ENCODE measurements at places on chromosomes 1 and 21.

GRCh38 chr1:240122639-240123613 lies 31.2 kb downstream of the FMN2 start:
- DNase-seq, result no peak

- no peak for DNase-seq
Observed at GRCh38 chr1:103788377-103788776, 38.7 kb downstream of the AMY1C start.

DNA sequence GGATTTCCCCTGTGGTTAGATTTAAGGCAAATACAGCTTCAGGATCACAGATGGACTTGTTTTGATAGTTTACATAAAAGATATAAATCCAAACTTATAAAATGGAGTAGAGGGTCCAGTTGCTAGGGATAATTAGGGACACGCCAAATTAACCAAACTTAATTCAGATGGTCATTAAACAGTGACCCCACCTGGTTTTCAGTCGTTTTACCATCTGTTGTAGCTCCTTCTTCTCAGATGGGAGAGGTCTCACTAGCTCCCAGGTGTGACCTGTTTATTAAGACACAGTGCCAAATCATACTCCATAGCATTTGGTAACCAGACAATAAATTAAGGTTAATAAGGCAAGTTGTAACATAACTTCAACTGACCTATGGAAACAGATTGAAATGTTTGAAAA lies 8.1 kb upstream of the GADD45A start:
- DNase-seq, result no peak

- DNase-seq, result no peak
Observed at GRCh38 chr1:151858030-151858746, 4.7 kb upstream of the THEM5 start.

- no peak for DNase-seq
Observed at GRCh38 chr21:38095220-38095619, 161.6 kb upstream of the KCNJ15 start.

GRCh38 chr1:235401251-235401650 lies 34.0 kb downstream of the TBCE start:
- DNase-seq, result no peak

GRCh38 chr1:22241250-22241649 lies 98.4 kb upstream of the WNT4 start:
- no peak for DNase-seq

DNA sequence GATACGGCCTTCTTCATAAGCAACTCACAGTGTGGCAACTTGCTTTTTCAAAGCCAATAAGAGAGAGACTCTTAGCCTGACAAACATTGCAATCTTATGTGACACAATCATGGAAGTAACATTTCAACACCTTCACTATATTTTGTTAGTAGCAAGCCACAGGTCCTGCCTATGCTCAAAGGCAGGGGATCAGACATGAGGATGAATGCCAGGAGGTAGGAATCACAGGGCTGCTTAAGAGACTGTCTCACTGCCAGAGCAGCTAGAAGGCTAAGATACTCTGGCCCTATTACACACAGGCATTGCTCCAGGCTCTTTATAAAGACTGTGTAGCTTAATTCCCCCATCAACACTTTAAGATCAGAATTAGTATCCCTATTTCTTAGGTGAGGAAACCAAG lies 236.2 kb upstream of the KAZN start:
- no peak for DNase-seq

GRCh38 chr1:47205918-47206317 lies 16.1 kb upstream of the PDZK1IP1 start:
- no peak for DNase-seq

DNA sequence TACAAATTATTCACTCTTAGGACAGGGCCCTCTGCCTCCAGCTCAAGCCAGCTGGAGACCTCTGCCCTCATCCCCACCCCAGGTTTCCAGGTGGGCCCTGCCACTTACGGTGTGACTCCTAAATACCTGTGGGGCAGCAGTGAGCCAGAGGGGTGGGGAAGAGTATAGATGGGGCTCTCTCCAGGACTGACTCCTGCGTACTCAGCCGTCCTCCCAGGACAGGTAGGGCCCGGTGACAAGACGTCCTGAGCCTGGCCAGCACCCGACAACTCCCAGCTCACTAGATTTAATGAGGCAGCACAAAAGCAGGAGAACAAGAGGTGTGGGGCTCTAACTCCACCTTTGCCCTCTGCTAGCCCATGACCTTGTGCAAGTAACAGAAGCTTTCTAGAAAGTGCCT lies 16.8 kb downstream of the GNG12 start:
- no peak for DNase-seq

DNA sequence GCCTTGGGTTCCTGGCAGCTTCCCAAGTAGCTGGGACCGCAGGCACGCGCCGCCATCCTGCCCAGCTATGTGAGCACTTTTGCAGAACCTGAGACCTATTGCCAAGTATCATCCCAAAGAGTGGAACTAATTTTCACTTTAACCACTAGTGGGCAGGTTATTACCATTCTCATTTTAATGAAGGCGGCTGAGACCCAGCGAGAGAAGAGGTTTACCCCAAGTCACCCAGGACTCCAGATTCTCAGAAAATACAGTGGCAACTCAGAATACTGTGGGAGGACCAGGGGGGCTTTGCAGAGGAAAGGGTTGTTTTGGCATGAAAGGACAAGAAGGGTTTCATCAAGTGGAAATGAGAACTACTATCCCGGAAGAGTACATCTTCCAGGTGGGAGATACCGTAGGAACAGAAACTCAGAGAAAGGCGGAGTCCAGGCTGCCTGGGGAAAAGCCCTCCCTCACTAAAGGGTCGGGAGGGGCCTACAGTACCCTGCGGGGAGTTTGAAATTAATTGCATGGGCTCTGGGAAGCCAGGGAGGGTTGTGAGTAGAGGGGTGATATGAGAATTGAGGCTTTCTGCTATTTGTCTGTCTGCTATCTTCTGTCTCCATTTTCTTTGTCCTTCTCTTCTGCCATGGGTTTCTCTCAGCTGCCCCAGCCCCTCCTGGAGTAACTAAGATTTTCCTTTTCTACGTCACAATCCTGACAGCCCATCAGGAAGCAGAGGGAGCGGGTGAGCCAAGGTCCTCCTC lies 7.2 kb upstream of the SEMA4A start:
- no peak for DNase-seq

- DNase-seq, result no peak
Observed at GRCh38 chr1:230867101-230867902, 1.0 kb downstream of the C1orf198 start.

DNA sequence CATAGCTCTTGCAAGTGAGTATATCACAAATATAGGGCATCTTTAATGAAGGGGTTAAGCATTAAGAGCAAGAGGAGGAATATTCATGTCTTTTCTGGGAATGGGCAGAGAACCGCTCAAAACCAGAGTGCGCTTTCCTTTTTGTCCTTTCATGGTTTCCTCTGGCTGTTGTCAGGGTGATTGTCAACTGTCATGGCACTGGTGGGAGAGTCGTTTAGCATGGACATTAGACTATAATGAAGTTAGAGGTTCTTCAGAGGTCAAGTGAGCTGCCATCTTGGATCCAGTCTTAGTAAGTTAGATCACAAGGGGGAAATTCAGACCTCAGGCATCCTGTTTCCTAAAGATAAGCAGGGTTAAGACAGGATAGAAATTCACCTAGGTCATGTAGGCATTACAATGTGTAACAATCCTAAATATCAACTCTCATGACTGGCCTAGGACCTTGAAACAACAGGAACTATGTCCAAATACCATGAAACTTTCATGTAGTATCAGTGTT lies 12.1 kb upstream of the COA6 start:
- DNase-seq, result no peak

DNA sequence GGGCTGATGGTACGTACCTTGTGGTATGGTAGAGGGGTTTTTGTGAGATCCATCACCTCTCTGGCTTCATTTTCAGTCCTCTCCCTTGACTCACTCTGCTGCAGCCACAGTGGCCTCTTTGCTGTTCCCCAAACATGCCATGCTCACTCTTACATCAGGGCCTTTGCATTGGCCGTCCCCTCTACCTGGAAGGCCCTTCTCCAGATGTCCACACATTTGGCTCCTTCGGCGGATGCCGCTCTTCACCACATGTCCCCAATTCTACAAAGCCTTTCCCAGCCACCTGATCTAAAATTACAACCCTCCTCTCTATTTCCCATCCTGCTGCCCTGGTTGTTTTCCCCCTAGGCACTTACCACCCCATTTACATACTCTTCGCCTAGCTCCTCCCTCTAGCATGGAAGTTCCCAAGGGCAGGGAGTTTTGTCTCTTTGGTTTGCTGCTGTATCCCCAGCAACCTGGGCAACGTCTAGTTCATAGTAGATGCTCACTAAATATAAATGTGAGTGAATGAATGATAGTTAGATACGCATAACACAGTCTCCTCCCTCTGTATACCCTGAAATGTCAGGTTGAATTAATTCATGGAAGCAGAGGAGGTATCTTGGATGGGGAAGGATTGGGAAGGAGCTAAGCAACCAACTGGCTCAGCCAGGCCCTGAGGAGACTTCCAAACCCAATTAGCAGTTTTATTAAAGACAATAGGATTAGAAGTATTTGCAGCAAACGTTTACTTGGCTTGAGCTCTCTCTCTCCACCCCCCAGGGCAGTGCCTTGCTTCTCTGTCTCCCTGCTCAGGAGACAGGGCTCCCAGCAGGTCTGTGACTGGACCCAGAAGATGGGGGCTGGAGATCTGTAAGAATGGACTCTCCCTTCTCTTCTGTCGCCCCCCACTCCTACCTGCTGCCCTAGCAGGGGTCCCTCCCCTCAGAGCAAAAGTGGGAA lies 264.2 kb downstream of the GRIK3 start:
- DNase-seq, result no peak

GRCh38 chr1:70293186-70293843 lies 61.2 kb downstream of the ANKRD13C start:
- DNase-seq, result no peak

DNA sequence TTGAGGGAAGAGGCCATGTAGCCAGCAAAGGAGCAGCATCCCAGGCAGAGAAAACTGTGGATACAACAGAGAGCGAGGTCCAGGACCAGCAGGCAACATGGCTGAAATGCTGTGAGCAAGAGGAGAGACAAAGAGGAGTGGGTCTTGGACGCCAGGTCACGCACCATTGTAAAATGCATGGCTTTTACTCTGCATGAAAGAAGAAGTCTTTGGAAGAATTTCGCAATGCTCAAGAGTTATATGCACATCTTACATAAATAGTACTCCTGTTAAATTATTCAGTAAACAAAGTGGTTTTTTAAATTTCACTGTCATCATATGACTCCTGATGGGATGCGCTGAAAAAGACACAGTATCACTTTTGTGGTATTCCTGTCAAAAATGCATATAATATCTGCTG lies 3.5 kb downstream of the CD244 start:
- DNase-seq, result no peak

DNA sequence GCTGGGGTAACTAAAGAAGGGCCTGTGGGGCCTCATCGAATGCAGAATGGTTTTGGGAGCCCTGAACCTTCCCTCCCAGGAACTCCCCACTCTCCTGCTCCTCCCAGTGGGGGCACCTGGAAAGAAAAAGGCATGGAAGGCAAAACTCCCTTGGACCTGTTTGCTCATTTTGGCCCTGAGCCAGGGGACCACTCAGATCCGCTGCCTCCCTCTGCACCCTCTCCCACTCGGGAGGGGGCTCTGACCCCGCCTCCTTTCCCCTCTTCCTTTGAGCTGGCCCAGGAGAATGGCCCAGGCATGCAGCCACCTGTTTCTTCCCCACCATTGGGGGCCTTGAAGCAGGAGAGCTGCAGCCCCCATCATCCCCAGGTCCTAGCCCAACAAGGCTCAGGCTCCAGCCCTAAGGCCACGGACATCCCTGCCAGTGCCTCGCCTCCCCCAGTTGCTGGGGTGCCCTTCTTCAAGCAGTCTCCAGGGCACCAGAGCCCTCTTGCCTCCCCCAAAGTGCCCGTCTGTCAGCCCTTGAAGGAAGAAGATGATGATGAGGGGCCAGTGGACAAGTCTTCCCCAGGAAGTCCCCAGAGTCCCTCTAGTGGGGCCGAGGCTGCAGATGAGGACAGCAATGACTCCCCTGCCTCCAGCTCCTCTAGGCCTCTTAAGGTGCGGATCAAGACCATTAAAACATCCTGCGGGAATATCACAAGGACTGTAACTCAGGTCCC lies 4.7 kb downstream of the ZNF687 start:
- DNase-seq, result no peak

DNA sequence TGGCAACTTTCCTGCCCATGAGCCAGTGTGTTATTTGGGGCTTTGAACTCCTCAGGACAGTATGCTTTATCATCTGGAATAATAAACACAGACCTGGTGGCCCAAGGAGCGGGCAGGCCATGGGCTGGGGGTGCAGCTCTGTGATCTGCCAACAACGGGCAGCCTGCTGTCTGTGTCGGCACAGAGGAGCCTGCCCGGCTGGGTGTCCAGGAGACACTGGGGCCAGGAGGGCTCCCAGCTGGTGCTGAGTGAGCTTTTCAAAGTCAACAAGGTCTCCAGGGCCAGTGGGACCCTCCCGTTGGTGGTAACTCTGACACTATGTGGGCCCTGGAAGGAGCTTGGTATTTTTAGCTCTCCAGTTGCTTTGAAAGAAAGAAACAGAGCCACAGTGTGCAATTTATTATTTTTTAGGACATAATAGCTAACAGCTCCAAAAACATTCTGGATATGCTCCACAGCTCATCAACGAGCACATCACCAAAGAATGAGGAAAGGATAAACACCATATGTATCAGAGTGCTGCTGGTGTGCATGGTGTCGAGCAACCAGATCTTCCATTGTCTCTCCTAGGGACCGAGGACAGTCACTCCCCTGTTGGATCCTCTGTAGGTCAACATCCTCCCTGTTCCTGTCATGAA lies 488.7 kb upstream of the USP24 start:
- no peak for DNase-seq

- DNase-seq, result no peak
Observed at GRCh38 chr1:217039926-217040325, 316.7 kb upstream of the ESRRG start.

GRCh38 chr1:117586747-117587498 lies 18.9 kb upstream of the TENT5C start:
- no peak for DNase-seq

GRCh38 chr1:227434808-227435444 lies 116.6 kb upstream of the CDC42BPA start:
- no peak for DNase-seq

GRCh38 chr1:174960362-174960761 lies 39.4 kb upstream of the CACYBP start:
- no peak for DNase-seq

GRCh38 chr1:178126261-178126660 lies 32.4 kb downstream of the RASAL2 start:
- no peak for DNase-seq
